ENCODE measurements at places on chromosomes 1 and 21.
A peak's percentile ranks its signal among the peaks of the same experiment; 100 is the strongest.

DNA sequence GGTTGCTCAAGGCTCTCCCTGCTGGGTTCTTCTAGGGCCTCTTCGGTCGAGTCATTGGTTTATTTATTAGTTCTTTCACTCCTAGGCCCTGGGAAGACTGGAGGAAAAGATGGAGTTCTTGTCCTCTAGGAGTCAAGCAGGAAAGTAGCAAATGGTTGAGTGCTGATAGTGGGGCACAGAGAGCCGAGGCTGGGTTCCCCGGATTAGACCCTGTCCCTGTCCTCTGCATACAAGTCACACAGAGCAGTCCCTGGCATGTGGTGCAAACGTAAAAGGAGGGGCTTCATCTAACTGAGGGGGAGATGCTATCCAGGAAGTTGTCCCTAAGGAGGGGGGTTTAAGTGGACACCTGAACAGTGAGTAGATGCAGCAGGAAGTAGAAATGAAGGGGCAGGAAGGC is 19.2 kb upstream of the KCNE2 start:
- no peak for DNase-seq

GRCh38 chr1:6918186-6918924 is 133.1 kb downstream of the CAMTA1 start:
- DNase-seq = no peak

DNA sequence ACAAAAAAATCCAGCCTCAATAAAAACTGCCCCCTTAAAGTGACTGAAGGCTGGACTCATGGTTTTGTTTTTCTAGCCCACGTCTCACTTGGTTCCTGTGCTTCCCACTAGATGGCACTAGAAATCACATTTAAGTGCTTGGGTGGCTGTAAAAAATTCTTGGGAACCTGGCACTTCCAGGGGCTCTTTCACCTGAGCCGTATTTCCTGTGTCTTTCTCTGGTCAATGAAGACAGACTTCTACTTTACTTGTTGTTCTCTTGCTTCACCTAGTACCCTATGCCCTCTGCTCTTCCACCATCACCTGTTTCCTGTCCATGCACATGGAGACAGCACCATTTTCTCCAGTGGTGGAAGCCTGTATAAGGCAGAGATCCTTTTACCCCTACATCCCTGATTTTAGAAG is 20.0 kb downstream of the METTL13 start:
- peak; percentile 12 for DNase-seq

- DNase-seq = no peak
Observed at GRCh38 chr21:43619856-43620255, 39.4 kb downstream of the HSF2BP start.

GRCh38 chr1:224726441-224727182 is 110.5 kb downstream of the CNIH3 start:
- DNase-seq = no peak

DNA sequence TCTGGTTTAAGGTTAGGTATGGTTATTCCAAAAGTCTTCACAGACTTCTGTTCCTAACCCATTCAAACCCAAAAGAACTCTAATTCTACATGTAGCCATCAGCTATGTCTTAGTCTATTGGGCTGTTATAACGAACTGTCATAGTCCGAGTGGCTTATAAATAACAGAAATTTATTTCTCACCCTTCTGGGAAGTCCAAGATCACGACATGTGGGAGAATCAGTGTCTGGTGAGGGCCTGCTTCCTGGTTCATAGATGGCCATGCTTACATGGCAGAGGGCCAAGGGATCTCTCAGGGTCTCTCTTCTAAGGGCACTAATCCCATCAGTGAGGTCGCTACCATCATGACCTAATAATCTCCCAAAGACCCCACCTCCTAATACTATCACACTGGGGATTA is 103.0 kb upstream of the PPP2R5A start:
- DNase-seq = no peak

GRCh38 chr1:24169286-24169685 is 17.8 kb downstream of the IFNLR1 start:
- no peak for DNase-seq

- peak; percentile 27 for DNase-seq
Observed at GRCh38 chr1:182446033-182446669, 3.8 kb upstream of the RGSL1 start.

DNA sequence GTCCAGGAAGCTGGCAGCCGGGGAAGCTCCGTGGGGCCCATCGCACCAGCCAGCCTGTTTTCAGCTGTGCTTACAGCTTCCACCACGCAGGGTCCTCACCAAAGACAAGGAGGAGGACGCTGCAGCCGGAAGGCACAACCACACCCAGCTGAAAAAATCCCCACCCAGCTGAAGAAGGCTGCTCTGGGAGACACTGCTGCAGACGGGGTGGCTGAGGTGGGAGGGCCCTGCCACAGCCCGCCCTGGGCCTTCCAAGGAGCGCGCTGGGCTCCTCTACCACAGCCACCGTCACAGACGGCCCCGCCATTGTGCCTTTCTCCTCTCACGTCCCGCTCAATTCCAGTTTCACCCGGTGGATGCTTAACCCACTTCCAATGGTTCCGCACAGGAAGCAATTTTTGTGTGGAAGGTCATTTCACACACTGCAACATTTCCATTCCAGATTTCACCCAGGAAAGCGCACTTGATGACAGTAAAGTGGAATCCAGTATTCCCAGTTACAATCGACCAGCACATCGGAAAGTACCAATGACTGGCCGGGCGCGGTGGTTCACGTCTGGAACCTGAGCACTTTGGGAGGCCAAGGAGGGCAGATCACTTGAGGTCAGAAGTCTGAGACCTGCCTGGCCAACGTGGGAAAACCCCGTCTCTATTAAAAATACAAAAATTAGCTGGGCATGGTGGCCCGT is 47.9 kb downstream of the NPHP4 start:
- DNase-seq = no peak

GRCh38 chr1:107807405-107807804 is 157.6 kb downstream of the VAV3 start:
- DNase-seq = no peak

- no peak for DNase-seq
Observed at GRCh38 chr1:56910441-56910985, 55.3 kb downstream of the C8B start.

GRCh38 chr1:26405281-26405915 is 5.2 kb upstream of the LIN28A start:
- no peak for DNase-seq

DNA sequence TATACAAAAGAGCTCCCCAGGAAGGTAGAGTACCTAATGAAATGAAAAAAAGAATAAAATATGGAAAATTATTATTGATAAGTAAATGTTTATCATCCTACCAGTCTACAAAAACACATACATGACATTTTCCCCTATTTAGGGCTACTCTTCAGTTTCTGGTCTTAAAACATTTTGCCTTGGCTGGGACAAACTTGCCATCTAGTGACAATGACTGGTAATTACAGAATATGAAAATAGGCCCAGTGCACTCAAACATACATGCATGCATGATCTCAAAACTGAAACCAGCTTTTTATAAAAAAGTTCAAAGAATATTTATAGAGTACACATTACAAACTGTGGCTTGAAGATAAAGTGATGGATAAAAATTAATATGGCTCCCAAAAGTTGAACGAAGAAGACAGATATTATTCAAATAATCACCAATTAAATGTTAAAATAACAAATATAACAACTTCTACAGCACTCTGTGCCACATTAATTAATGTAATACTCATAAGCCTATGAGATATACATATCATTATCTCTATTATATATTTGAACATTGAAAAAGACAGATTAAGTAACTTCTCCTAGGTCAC is 10.5 kb upstream of the RNPC3 start:
- DNase-seq = no peak

DNA sequence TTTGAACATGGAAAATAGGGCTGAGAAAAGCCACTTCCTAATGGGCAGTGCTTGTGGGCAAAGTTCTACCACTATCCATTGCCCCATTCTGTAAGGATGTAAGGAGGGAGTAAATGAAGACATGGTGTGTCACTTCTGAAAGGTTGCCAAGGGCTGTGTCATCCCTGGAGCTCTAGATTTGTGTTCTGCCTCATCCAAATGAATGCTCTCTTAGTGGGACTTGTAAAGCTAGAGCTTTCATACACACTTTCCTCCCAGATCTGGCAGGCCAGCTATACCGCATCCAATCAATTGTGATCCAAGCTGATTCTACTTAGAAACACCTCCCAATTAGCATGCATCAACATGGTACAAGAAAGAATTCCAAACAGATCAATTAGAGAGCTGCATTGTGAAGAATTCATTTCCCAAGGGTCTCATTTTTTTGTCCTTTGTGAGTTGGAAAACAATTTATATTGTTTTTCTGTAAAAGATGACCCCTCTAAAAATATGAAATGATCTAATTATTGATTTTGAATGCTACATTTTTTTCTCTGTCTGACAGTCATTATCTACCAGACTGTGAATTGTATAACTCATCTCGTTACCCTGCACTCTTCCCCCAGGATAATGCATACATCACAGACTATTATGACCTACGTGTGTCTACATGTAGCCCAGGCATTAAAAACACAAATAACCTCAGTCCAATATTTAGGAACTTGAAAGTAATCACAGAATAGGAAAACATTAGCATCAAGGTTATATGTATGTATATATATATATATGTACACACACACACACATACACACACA is 117.1 kb upstream of the DUSP10 start:
- DNase-seq = no peak

DNA sequence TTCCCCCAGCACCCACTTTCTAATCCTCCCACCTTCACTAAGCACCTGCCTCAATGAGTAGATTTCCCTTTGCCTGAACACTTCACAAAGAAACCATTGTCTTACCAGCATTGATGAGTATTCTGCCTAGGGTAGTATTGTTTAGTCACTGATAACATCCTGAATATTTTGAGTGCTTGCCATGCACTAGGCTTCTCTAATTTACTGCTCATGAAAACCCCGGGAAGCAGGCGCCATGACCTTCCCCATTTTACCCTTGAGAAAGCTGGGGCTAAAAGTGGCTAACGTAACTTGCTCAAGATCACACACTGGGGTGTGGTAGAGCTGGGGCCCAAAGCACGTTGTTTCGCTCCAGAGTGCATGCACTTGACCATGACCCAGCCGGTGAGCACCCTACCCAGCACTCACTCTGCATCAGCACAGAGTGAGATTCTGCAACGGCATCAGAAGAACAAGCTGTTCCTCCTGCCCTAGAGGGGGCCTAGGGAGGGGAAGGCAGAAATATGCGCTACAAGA is 10.6 kb upstream of the F3 start:
- no peak for DNase-seq

GRCh38 chr1:215477632-215478031 is 89.5 kb upstream of the KCTD3 start:
- DNase-seq = no peak

DNA sequence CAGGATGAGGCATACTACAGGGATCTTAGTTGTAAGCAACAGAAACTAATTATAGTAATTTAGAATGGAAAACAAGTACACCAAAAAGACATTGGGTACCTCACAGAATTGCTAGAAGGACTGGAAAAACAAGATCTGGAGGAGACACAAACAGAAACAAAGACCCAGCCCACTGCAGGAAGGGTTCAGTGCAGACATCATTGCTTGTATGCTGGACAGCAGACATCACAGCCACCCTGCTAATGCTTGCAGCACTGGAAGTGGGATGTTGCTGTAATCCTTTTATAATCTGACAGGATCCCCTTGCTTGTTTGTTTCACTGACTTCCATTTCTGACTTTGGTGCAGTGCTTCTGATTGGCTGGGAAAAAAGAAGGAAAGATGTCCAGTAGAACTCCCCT is 111.4 kb upstream of the ZNF678 start:
- no peak for DNase-seq

DNA sequence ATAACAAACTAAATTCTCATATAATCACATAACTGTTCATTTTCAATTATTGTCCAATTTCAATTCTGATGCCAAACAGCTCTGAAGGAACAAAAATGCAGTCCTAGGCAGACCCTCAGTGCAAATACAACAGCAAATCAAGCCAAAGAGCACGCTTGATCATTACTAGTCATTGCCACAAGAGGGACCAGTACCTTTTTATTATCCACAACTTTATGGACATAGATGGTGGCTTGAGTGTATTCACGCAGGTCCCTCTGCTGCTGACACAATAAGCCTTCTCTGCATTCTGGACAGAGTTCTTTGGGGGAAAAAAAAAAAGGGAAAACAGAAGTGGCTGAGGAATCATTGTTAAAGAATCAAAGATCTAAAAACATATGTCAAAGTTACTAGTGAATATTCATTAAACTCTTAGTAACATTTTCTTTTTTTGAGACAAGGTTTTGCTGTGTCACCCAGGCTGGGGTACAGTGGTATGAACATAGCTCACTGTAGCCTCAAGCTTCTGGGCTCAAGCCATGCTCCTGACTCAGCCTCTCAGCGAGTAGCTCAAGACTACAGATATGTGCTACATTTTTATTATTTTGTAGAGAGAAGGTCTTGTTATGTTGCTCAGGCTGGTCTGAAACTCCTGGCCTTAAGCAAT is 34.3 kb upstream of the RAP1GAP start:
- peak; percentile 16 for DNase-seq

DNA sequence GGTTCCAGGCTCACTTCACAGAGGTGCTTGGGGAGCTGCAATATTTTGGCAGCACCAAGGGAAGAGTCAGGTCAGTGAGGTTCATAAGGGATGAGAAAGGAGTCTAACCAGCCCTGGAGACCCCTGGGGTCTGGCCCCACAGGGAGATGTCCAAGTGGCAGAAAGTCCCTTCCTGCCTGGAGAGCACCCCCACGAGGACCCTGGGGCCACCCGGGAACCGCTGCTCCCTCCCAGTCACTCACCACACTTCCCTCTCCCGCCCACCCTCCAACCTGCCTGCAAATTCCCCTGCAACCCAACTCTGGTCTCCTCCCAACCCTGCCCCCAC is 6.5 kb upstream of the ITGB2 start:
- DNase-seq = no peak

GRCh38 chr1:66925558-66925910 is 744 bp downstream of the MIER1 start:
- no peak for DNase-seq

DNA sequence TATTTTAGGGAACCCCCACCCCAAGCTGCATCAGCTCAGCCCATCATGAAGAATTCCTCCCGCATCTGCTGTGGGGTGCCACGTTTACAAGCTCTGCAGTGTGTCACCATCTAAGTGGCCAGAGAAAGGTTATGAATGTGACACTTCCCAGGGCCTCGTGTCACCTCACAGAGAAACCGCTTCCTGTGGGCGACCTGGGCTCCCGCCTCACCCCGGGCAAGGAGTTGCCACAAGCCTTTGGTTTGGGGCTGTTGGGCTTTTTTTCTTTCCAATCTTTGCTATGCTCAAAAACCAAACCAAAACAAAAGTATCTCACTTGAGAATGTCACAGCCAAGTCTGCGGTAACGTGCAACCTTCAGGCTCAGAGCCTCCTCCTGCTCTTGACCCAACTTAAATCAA is 82.1 kb upstream of the ARHGEF16 start:
- no peak for DNase-seq

- DNase-seq = no peak
Observed at GRCh38 chr1:77475641-77476040, 193.8 kb downstream of the AK5 start.

- no peak for DNase-seq
Observed at GRCh38 chr1:3219005-3219790, 150.2 kb downstream of the PRDM16 start.

GRCh38 chr1:48803474-48803873 is 26.8 kb upstream of the BEND5 start:
- no peak for DNase-seq

DNA sequence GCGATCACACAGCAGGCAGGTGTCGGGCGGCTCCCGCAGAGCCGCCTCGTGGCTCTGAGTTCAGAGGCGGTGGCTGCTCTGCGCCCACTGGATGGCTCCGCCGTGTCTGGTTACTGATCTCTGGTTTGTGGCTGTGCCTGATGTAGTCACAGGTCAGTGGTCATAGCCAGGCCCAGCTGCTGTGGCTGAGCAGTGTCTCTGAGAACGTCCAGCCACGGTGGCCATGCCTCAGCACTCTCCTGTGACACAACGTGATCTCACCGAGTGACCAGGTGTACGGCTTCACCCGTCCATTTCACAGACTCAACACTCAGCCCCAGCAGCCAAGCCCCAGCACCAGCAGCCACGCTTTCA is 61.2 kb downstream of the KCNN3 start:
- no peak for DNase-seq

All from bone marrow (tissue), 2 donors.